ENCODE measurements at places on chromosomes 7 and 10. TPM values are rescaled to one million over a fixed set of nuclear protein-coding genes. Genes with fewer than 3 reads are reported as not detected.

GRCh38 chr10:71696628-71697326, 22.8 kb downstream of the C10orf105 start:
- DNase-seq, result no peak

GRCh38 chr7:18384491-18385143, 110.9 kb upstream of the HDAC9 start:
- no peak for DNase-seq

GRCh38 chr10:111249925-111250324, 173.1 kb downstream of the ADRA2A start:
- no peak for DNase-seq

DNA sequence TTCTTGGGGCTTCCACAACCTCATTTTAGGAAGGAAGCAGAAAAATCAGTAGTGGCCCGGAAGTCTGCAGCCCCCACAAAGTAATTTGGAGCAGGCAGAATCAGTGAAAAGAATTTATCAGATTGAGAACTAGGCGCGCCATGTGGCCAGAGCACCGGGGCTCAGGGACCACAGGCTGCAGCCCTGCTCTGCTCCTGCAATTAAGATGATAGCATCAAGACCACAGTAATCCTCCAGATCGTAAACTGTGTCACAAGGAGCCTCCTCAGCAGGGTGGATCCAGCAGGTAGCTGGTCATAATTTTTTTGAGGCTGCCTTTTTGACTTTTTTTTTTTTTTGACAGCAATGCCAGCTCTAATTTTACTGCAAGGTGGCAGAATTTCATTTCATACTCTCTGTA, 209.0 kb upstream of the ZMIZ1 start:
- no peak for DNase-seq

DNA sequence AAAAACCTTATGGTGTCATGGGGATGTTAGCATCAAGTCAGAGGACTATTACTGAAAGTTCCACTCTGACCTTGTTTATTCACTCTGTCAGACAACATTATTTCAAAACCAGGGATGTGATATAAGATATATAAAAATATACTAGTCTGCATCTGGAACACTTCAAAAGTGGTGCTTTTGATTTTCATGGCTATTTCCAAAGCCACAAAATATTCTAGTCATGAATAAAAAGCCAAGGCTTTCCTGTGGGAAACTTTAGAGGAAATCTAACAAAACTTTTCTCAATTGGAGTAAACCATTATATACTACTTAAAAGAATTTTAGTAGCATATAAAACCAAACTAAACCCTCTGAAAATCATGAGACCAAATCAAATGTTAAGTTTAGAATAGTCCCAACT, 205.2 kb downstream of the TMEM26 start:
- DNase-seq, result no peak

- no peak for DNase-seq
Observed at GRCh38 chr7:117937049-117937752, 64.0 kb upstream of the CTTNBP2 start.

DNA sequence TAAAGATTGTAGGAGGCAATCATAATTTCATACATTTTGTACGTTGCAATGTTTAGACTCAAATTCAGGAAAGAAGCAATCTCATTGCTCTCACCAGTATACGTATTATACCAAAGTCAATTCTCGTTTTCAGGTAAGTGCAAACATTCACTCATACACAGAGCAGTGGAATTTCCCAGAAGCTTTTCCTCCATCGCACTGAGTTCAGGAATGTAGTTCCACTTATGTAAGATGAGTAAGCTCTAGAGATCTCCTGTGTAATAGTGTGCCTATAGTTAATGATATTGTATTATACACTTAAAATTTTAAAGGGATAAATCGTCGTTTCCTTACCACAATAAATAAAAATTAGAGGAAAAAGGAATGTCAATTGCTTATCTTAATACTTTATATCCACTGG, 470.8 kb upstream of the KCND2 start:
- peak; percentile 1 for DNase-seq

- no peak for DNase-seq
Observed at GRCh38 chr7:150668472-150668911, 17.0 kb upstream of the GIMAP2 start.

- no peak for DNase-seq
Observed at GRCh38 chr10:51659344-51659743, 40.1 kb downstream of the CSTF2T start.

CCDC172 gene
- not detected for polyA plus RNA-seq

GRB10 gene
- 3.3 TPM for polyA plus RNA-seq

Data from mammary epithelial cell (primary cell).